ENCODE measurements at places on chromosomes 1 and 21.

DNA sequence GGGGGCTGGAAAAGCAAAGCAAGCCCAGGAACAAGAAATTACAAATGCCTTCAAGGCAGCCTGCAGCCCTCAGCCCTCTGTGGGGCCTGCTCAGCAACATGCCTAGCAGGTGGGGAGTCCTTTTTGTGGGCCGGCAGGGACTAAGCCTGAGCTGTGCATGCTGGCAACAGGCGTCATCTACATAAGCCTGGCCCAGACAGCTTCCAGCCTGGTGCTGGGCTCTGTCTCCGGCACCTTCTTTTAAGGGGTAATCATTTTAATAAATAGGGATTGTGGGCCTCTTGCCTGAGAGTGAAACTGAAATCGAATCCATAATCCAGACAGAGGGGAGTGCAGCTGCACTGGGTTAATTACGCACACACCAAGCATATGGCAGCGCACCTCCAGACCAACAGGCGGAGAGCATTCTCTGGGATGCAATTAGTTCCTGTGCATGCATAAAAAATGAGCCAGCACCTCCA is 96.6 kb downstream of the DDX20 start:
- no peak for DNase-seq

DNA sequence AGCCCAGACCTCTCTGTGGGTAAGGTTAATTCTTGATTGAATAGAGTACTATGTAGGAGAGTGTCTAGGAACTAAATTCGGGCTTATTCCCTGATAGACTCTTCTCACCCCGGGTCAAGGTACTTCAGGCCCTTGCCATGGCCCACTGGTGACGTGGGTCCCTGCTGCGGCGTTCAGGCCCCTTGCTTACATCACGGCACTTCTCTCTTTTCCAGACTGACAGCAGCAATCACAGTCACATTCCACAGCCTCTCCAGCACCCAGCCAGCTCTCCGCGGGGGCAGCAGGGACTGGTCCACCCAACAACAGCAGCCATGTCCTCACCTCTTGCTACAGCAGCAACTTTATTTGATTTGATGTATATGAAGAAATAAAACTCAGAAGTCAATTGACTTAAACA is 401.2 kb upstream of the VAMP3 start:
- DNase-seq = no peak

GRCh38 chr21:44365967-44366585 is 12.7 kb downstream of the TRPM2 start:
- DNase-seq = no peak

DNA sequence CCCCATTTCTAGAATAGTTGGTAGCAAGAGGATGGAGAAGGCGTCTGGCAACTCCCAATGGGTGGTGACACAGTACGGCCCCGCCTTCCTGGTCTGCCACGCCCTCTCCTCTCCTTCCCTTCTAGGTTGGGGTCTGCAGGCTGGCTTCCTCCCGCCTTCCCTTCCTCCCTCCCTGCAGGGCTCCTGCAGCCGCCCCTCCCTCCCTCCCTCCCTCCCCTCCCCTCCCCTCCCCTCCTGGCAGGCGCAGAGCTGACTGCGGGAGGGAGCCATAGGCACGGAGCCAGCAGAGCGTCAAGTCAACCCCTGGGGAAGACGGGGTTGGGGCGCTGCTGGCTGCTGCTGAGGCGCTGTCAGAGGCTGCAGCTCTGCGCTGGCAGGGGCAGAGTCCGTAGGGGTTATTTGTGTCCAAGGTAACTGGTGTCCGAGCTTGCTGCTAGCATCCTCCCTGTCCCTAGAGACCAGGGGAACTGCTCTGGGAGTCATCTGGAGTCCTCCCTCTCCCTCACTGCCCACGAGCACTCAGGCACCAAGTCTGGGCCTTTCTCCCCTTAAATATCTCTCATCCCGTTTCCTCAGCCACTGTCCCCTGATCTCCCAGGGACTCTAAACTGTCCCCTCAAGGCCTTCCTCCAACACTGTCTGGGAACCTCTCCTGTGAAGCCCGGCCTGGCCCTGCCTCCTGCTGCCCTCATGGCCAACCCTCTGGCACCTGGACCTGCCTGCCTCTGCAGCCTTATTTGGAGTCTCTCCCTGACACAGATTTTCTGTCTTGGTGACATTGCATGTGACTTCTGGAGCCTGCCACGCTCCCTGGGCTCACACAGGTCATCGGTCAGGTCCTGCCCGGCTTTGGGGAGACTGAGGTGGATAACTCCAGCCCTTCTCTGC is 57.4 kb upstream of the ACOT11 start:
- no peak for DNase-seq

DNA sequence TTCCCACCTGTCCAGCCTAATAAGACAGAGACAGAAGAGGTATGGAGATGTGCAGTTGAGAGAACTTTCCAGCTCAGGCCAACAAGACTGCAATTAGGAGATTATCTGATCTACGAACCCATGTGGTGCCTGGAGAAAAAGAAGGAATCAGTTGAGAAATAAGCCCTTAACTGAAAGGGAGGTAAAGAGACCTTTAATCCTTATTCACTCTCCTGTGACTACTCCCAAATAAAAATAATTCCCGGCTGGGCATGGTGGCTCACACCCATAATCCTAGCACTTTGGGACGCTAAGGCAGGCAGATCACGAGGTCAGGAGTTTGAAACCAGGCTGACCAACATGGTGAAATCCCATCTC is 31.9 kb upstream of the SARS1 start:
- no peak for DNase-seq

DNA sequence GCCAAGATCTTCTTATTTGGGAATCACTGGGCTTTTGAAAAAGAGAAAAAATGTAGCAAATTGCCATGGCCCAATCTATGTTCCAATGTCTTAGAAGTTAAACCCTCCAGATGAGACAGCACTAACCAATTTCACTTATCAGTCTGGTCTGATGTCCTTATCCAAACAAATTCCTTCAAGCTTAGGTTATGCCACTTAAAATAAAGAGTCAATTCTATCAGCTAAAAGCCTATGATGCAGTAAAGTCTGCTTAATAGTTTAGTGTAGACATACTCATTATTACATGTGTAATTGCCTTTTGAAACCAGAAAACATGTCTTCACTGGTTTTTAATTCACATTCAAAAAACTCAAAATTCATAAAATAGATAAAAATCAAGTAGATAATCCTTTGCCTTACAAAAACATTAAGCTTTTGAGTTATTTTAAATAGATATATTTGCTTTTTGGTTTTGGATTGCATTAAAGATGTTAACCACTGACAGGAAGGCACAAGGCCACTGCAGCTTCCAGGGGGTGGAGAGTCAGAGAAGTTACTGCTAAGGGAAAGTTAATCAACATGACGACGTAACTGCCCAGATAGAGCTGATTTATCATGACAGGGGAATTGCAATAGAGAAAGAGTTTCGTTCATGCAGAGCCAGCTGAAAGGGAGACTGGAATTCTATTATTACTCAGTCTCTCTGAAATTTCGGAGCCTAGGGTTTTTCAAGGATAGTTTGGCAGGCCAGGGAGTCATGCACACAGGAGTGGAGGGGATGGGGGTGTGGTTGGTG is 106.1 kb downstream of the MAP3K21 start:
- DNase-seq = no peak

GRCh38 chr1:47434051-47434842 is 3.6 kb upstream of the FOXD2 start:
- no peak for DNase-seq

GRCh38 chr1:113191579-113192076 is 118.6 kb downstream of the LRIG2 start:
- DNase-seq = no peak

GRCh38 chr1:227234998-227235405 is 83.3 kb downstream of the CDC42BPA start:
- no peak for DNase-seq

DNA sequence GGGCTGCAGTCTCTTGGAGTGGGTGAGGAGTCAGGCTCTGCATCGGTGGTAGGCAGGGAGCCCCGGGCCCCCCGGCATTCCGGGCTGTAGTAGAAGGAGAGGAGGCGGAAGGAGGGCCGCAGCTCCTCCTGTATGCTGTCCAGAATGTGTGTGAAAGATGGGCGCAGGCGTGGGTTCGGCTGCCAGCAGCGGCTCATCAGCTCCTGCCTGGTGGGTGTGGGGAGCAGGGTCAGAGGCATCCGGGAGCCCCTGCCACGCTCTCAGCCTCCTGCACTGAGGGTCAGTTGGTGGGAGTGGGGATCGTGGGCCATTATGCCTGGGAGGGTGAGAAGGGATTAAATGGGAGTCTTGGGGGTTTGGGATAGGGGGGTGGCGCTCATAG is 18.0 kb downstream of the INSRR start:
- DNase-seq = no peak

DNA sequence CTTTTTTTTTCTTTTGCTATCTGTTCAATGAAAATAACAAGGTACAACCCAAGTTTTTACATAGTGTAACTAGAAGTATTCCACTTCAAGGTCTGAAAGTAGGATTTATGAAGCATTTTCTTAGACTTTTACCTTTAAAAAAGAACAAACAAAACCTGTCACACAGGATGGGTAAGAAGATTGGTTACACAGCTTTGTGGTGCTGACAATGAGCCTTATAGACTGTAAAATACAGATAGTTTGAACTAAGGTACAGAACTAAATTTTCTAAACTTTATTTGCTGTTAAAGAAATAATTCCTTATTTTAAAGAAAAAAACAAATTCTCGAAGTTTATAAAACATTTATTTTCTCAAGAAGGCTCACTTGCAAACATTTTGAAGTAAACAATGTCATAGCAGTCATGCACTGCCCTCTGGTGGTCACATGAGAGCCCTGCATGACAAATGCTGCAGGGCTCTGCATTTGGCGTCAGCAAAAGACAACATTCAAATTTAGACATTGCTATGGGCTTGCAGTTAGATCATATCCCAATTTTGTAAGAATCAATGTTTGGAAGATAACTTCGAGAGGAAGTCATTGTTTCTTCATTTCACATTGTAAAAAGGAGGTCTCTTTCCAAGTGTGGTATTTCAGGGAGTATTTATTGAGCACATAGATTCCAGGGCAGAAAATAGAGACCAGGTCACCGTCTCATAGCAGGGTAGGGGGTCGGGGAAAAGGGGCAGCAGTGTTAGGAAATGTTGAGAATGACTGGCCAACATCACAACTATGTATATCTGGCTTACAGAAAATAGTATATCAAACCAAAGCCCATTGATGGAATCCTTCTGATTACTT is 115.3 kb upstream of the FMN2 start:
- DNase-seq = no peak

- DNase-seq = no peak
These were observed 112.2 kb upstream of the IPO9 start for GRCh38 chr1:201716742-201717135.

DNA sequence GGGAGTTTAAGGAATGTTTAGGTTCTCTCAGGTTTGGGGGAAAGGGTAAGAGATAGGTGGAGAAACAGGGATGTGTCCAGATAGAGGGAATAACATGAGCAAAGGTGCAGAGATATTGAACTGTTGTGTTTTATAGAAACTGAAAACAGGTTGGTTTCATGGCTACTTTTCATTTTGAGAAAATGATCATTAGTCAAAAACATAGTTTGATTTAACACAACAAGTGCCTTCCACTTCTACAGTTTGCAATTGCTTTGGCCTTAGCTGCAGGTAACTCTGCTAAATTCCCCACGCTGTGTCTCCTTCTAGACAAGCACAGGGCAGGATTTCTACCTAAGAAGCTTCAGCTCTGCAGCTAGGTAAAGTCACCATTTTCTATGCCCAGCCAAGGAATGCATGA is 124.9 kb downstream of the RGS2 start:
- no peak for DNase-seq

DNA sequence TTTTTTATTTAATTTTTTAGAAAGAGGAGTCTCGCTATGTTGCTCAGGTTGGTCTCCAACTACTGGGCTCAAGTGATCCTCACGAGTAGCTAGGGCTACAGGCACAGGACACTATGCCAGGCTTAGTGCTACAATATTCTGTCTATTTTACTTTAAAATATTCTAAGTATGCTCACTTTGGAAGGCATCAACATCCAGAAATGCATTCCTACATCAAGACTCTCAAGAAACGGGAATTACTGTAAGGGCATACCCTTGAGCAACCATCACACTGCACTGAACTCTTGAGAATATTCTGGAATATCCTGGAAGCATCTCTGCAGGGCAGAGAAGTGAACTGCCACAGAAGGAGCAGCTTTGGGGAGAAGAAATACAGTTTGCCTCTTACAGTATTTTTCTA is 565 bp upstream of the DMRTB1 start:
- no peak for DNase-seq

- no peak for DNase-seq
These were observed 10.3 kb upstream of the LMNA start for GRCh38 chr1:156104065-156104810.

DNA sequence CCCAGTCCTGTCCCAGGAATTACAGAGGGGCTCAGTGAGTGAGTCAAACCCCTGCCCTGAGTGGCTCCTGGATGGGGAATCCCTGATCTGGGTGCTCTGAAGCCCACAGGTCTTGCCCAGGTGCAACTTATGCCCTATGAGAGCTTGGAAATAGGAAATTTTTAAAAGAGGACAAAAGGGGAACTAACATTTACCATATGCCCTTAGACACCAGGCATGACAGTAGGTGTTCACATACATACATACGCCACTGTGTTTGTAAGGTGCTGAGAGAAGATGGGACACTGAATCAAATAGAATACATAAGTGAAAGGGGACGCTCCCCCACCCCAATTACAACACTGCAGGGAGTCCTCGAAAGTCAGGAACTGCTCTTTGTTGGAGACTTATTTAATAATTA is 1.4 kb downstream of the CFAP45 start:
- DNase-seq = no peak

GRCh38 chr1:36703526-36704208 is 221.0 kb upstream of the CSF3R start:
- DNase-seq = peak; percentile 60

GRCh38 chr1:177354247-177354646 is 183.5 kb downstream of the BRINP2 start:
- no peak for DNase-seq

DNA sequence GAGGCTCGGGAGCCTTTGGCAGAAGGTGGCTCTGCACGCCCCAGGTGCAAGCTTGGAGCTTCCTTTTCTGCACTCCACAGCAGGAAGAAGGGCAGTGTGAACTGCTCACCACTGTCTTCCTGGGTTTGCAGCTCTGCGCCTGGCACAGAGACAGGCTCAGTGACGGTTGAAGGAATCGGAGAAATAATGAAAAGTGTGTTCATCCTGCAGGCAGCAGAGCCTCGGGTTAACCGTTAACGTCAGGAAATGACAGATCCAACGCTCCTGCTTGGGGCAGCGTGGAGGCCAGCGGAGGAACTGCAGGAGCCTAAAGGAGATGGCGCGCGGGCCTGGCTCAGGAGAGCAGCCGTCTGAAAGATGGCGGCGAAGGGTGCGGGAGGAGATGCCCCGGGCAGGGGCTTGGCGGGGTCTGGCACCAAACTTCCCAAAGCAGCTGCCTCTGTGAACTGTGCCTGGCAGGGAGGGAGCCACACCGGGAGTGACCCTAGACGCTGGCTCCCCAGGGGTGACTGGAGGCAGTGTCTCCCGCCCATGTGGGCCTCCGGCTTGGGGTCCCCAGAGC is 10.9 kb upstream of the SAMD11 start:
- no peak for DNase-seq

DNA sequence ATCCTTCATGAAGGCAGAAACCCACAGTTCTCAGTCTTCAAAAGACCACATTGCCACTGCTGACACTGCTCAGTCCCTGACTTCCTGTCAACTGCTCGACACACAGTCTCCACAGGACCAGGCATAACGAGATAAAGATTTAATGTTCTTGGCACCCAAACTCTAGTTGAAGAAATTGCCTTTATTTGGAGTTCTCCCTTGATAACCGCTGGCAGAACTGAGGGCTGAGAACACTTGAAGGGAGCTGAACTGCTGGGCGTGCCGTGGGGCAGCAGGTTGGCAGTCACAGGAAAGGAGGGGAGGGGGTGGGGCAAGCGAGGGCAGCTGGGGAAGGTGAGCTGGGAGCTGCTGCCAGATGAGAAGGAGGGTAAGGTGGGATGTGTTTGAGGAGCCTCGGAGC is 15.9 kb downstream of the HENMT1 start:
- no peak for DNase-seq

- no peak for DNase-seq
These were observed 12.0 kb downstream of the MEGF6 start for GRCh38 chr1:3599286-3599811.
